ENCODE measurements at places on chromosomes 5 and 9. TPM values are rescaled to one million over a fixed set of nuclear protein-coding genes. Genes with fewer than 3 reads are reported as not detected.

The SLC36A3 gene
- total RNA-seq: not detected

The SLC45A2 gene
- total RNA-seq: not detected

The WNT8A gene
- not detected for total RNA-seq

The GOLM1 gene
- total RNA-seq: 69.3 TPM

Measured in cardiac atrium fibroblast (primary cell).